Activated B cell treated with CpG ODN at 0.5 μM for 24 hours (primary cell): ENCODE measurements at places on chromosomes 13 and 19.

- no peak for DNase-seq
Measured at GRCh38 chr19:7187605-7188339, 106.4 kb downstream of the INSR start.

DNA sequence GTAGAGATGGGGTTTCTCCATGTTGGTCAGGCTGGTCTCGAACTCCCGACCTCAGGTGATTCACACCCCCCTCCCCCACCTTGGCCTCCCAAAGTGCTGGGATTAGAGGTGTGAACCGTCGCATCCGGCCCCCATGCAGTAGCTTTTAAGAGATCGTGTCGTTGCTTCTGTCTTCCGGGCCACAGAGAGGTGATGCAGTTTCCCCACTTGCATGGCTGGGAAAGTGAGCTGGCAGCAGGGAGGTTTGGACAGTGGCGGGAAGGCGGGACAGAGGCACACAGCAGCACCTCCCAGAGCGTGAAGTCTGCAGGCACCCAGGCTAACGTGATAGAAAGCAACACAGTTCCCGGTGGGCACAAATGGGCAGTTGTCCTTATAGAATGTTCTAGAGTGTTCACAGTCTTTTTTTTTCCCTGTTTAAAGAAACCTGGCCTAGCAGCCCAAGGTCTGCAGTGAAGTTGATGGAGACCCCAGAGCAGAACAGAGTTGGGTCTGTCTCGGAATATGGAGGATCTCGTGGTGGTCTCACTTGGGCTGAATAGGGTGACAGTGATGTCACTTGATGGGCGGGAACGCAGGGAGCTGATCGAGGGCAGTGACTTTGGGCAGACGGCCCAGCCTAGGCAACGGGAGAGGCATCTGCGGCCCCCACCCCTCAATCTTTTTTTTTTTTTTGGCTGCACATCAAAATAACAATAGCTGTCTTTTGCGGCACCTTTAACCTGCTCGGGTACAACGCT lies 4.9 kb downstream of the UHRF1 start:
- no peak for DNase-seq

- no peak for DNase-seq
Measured at GRCh38 chr13:42354241-42355091, 82.5 kb downstream of the AKAP11 start.

DNA sequence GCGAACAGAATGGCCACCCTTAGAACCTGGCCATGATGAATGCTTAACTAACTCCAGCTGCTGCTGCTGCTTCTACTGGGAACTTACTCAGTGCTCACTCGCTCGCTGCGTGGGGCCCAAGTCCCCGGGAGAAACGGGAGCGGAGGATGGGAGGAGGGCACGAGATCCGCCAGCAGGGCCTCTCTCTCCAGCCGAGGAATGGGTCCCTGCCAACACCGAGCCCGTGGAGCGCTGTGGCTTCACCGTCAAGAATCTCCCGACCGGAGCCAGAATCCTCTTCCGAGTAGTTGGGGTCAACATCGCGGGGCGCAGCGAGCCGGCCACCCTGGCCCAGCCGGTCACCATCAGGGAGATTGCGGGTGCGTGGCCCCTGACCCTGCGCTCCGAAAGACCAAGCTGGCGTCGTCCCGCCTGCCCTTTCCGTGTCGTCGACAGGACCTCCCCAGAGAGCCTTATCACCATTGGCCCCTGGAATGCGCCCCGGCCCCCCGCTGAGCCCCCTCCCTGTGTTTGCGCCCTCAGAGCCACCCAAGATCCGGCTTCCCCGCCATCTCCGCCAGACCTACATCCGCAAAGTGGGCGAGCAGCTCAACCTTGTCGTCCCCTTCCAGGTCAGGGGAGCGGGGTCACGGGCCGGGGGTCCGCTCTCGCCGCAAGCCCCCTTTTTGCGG lies 17.8 kb upstream of the EMC10 start:
- DNase-seq, result no peak

- DNase-seq, result no peak
Measured at GRCh38 chr13:81596224-81596753, 1255.4 kb upstream of the SPRY2 start.

DNA sequence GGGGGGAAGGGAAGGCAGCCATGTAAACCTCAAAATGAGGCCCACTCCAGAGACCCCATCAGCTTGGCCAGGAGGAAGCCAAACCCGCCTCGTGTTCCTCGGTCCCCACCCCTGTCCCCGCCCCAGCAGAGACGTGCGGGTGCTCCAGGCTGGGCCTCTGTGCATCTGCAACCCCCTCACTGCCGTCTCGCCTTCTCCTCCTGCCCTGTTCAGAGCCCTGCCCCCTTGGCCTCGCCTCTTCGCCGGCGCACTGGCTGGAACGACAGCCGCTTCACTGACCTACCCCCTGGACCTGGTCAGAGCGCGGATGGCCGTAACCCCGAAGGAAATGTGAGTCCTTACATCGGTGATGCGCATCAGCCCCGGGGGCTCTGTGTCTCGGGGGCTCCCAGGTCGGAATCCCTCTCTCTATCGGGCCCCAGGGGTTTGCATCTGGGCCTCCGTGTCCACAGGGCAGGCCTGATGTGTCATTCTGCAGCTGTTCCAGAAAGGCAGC lies 32.2 kb downstream of the TMEM161A start:
- no peak for DNase-seq

DNA sequence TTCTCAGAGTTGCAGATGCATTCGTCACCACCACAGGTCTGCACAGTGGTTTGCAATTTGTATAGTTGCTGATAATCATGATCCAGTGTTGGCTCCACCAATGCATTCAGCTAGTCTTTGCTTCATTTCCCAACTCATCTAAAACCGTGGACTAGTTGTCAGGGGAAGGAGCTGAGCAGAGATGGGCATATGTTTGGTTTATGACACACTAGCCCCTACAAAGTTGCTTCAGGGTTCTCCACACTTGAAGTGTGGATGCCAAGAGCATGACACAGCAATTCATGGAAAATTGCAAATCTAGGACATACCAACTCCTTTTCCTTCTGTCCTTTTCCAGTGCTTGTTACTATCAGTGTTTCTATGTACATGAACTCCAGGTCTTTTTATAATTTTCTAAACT lies 168.0 kb downstream of the TNFSF13B start:
- DNase-seq, result no peak
